Naive B cell (primary cell): ENCODE measurements at places on chromosomes 7 and 10. TPM values are rescaled to one million over a fixed set of nuclear protein-coding genes. Genes with fewer than 3 reads are reported as not detected.

Gene SEC61G
- polyA plus RNA-seq: 187 TPM

Gene GIMAP5
- polyA plus RNA-seq: 1.2 TPM

Gene STAG3
- polyA plus RNA-seq: 131 TPM

Gene C1QL3
- not detected for polyA plus RNA-seq

Gene NRP1
- not detected for polyA plus RNA-seq

DNA sequence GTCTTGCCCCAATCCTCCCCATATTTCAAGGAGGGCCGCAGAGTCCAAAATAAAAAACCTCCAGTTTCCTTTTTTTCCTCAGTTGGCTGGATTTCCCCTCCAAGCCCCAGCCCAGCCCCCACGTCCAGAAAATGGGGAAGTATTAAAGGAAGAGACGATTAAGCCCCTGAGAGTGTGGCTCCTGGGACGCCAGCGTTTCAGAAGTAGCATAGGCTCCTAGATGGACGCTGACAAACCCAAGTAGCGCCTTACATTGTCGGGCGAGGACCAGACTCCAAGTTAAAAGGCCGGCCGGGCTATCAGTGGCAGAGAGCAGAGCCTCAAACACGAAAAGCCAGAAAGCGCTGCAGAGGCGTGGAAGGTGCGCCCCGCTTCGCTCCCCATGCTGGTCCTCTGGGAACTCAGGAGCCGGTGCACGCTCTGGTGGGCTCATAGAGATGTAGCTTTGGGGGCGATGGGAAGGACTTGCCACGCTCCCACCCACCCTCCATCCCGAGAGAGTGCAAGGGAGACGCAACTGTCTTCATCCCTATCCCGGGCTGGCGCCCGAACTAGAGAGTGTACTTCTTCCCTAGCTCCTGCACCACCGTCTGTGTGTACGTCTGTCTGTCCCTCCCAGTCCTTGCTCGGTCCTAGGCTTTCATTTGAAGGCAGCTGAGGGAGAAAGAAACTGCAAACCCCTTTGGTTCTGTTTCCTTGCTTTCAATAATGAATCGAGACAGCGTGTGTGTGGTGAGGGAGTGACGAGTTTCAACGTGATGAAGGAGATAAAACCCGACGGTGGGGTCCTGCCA, 6.3 kb upstream of the EMX2 start:
- no peak overlapping the region for H3K27ac ChIP-seq
- H3K4me1 ChIP-seq: peaks cover 10% of the 10 kb centered on the region
- DNase-seq: no peak
- peaks cover 56% of the 10 kb centered on the region for H3K27me3 ChIP-seq

- peaks cover 58% of the 10 kb centered on the region for H3K4me1 ChIP-seq
- no peaks in the 10 kb centered on the region for H3K27me3 ChIP-seq
- no peak overlapping the region for H3K27ac ChIP-seq
- H3K36me3 ChIP-seq: no peaks in the 10 kb centered on the region
These were observed 191.7 kb upstream of the C7orf33 start for GRCh38 chr7:148398844-148399365.

GRCh38 chr10:27147701-27148100, 6.5 kb downstream of the YME1L1 start:
- H3K27me3 ChIP-seq: no peaks in the 10 kb centered on the region
- no peak for DNase-seq
- H3K4me1 ChIP-seq: peaks cover 18% of the 10 kb centered on the region
- H3K36me3 ChIP-seq: peaks cover 9% of the 10 kb centered on the region
- no peak overlapping the region for H3K27ac ChIP-seq

GRCh38 chr10:34567659-34568253, 247.3 kb downstream of the PARD3 start:
- no peak overlapping the region for H3K4me3 ChIP-seq
- DNase-seq: no peak
- H3K27me3 ChIP-seq: no peaks in the 10 kb centered on the region
- H3K36me3 ChIP-seq: no peaks in the 10 kb centered on the region
- no peak overlapping the region for H3K27ac ChIP-seq

- DNase-seq: no peak
- H3K4me3 ChIP-seq: no peak overlapping the region
- H3K27me3 ChIP-seq: peaks cover 50% of the 10 kb centered on the region
- no peak overlapping the region for H3K27ac ChIP-seq
- peaks cover 11% of the 10 kb centered on the region for H3K36me3 ChIP-seq
These were observed 11.1 kb downstream of the HTR7 start for GRCh38 chr10:90846746-90847145.

DNA sequence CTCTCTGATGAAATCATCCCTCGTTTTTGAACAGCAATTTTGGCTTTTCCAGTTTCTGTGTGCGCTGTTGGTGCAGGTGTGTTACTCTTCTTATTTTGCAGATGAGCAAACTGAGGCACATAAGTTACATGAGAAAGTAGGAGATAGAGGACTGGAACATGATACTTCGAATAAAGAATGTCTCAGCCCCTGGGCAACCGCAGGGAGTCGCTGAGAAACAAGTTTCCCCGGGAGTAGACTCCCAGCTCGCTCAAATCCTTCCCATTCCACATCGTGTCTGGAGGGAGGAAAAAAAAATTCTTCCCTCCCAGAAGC, 18.0 kb downstream of the MXI1 start:
- H3K27me3 ChIP-seq: no peaks in the 10 kb centered on the region
- H3K4me3 ChIP-seq: peak overlapping the region; percentile 95
- H3K4me1 ChIP-seq: peaks cover 41% of the 10 kb centered on the region
- peaks cover 6% of the 10 kb centered on the region for H3K36me3 ChIP-seq
- no peak for DNase-seq
